Skin of body (tissue), 3 donors: ENCODE measurements at places on chromosomes 5 and 9. TPM values are rescaled to one million over a fixed set of nuclear protein-coding genes. Genes with fewer than 3 reads are reported as not detected.

- DNase-seq, result no peak
These were observed 1.4 kb upstream of the LHFPL2 start for GRCh38 chr5:78649861-78650496.

Gene NPDC1
- 15.4 TPM for total RNA-seq

Gene ALAD
- 22.9 TPM for total RNA-seq

- no peak for DNase-seq
These were observed 8.4 kb upstream of the NDST1 start for GRCh38 chr5:150499437-150499956.

GRCh38 chr5:115873392-115873791 is 31.7 kb downstream of the AP3S1 start:
- no peak for DNase-seq

Gene SCGB3A1
- total RNA-seq, result not detected

DNA sequence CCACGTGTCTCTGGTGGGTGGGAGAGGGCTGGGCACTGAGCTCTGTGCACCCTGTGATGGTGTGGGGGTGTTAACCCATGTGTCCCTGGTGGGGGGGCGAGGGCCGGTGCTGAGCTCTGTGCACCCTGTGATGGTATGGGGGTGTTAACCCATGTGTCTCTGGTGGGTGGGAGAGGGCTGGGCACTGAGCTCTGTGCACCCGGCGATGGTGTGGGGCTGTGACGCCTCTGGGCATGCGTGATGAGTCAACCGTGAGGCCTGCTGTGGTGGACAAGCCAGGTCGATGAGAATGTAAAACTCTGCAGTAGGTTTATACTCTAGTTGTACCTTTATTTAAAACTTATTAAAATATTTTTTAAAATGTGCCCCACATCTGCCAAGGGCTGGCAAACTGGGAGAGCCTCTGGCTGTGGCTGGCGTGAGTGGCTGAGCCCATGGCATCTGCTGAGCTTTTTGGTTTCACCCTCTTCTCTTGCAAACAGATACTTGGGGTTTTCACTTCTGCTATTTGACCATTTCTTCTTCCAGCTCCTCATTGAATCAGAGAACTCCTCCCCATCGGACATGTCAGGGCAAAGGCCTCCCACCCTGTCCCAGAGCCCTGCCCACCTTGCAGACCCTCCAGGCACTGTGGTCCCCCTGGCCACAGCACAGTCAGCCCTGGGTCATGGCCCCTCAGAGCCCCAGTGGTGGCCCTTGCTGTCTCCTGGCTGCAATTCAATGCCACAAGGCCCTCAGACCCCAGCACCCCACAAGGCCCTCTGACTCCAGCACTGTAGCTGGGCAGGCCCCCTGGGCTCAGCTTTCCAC is 18.5 kb upstream of the EXOC3 start:
- DNase-seq, result no peak

- no peak for DNase-seq
These were observed 34.7 kb upstream of the PLIN2 start for GRCh38 chr9:19162026-19162366.

GRCh38 chr5:82405161-82405560 is 127.0 kb upstream of the RPS23 start:
- DNase-seq, result no peak

Gene RAB3C
- total RNA-seq, result 0.20 TPM
